ENCODE measurements at places on chromosomes 3 and 15.

- DNase-seq, result no peak
Measured at GRCh38 chr15:45921376-45921775, 286.5 kb downstream of the SQOR start.

DNA sequence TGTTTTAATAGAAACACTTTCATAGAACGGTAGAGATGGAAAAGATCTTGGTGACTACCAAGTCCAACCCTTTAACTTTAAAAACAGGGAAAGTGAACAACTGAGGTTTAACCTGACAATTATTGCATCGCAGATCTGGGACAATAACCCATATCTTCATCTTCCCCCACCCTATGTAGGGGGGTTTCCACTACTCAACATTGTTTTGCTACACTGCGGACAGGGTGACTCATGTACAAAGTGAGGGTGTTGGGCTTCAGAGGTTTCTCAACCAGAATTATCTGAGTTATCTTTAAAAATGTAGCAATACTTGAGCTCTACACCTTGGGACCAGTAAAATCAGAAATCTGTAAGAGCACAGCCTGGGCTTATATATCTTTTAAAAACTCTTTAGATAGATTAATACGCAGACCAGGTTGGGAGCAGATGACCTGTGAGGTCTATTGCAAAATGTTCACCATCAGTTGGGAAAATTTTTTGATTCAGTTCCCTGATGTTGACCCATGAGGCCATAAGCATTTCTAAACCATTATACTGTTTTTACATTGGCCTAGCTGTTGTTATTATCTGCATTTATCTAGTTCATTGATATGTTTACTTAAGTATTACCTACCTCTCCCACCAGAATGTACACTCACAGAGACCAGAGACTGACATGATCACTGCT is 103.6 kb upstream of the ICE2 start:
- peak; percentile 20 for DNase-seq

DNA sequence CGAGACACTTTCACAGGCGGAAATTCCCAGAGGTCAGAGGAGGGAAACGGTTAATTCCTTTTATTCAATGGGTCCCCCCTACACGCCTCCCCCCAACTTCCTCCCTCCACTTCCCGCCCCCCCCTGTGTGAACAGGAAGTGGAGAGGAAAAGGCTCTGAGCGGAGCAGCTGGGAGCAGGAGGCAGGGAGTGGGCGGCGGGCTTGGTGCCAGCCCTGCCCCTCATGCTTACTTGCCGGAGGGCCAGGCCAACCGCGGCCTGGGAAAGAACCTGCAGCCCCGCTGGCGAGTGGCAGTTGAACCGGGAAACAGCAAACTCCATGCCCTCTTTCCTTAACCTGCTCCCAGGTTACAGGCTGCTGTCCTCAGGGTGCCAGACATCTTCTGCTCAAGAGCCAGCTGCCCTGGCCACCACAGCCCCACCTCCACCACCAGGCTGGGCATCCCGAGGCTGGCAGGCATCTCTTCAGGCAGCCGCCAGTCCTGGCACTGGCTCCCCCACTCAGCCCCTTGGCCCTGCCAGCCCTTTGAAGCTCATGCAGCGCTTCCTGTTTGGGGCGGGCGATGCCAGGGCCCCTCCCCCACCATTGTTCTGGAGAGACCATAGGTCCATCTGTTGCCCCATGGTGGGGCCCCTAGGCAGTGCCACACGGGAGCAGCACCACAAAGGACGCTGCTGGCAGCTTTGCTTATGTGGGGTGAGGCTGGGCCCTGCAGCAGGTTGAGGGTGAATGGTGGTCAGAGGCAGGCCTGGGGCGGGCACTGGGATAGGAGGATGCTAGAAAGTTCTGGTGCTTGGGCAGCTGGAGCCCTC is 12.9 kb downstream of the VPS18 start:
- DNase-seq, result no peak

DNA sequence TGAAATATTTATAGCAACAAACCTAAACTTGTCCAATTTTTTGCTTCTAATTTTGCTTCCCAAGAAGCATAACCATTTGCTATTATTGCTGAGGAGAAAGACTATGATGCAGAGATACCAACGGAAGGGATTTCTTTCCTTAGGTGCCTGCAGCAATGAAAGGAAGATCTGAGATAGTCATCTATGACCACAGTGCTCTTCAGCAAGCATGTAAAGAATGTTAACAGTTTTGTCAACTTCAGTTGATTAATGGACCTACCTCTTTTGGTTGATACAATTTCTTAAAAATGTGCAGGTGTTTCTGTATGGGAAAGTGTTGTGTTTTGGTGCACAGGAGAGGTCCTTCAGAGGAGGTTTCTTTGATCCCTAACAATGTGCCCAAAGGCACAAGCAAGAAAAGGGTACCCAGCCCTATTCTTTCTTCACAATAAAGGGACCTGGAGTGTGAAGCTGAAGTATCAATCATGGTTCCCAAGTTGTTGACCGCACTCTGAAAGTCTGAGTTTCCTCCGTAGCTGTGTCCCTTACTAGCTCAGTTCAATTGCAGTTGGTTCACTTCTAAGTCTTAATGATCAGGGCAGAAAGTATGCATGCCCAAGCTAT is 307.7 kb upstream of the KCNH8 start:
- DNase-seq, result no peak

GRCh38 chr3:16504242-16504641 is 9.3 kb downstream of the RFTN1 start:
- DNase-seq, result no peak

DNA sequence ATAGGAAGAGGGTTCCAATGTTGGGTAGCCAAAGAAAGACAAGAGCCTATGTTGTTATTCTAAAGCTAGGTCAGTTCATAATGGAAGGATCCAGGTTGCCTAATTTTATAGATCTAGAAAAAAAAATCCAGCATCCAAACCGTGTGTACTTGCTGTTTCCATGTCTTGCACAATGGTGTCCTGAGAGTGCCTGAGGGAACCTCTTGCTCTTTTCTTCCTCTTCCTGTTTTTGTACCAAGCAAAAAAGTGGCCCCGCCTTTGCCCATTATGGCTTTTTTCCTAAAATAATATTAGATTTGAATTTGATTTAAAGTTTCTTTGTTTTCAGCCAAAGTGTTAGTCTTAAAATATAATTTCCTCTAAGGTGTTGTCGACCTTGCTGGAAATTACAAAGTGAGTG is 224.4 kb downstream of the RYR3 start:
- DNase-seq, result no peak

DNA sequence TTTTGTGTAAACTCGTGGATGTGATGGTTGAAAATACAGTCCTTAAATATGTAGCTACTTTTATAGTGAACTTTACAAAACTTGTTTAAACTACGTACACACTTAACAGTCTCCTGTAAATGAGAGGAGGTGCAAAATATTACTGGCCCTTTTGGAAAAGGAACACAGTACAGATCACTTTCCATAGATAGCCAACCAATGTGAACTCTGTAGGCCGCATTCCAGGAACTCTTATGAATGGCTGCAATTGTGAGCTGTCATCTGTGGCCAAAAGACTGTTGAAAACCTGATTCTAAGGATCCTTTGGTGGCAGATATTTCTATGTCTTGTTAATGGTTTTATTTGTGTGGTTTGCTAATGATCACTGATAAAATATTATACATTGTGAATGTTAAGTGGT is 6.2 kb downstream of the TSC22D2 start:
- no peak for DNase-seq

DNA sequence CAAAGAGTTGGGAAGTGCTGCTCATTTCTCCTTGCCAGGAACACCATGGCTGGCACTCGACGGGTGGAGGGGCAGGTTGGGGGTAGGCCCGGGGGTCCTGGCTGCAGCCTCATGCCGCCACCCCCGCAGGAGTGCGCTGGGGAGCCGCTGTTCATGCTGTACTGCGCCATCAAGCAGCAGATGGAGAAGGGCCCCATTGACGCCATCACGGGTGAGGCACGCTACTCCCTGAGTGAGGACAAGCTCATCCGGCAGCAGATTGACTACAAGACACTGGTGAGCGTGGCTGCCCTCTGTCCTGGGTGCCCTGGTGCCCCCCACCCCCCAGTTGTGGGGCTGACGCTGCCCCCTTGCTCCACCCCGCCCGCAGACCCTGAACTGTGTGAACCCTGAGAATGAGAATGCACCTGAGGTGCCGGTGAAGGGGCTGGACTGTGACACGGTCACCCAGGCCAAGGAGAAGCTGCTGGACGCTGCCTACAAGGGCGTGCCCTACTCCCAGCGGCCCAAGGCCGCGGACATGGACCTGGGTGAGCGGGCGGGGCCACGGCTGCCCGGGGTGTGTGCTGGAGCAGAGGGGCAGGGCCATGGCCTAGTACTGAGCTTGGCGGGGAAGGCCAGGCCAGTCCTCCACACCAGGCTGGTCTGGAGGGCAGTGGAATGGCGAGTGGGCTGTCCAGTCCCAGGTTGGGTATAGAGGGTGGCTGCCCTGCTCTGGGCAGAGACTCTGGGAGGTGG is 45.1 kb downstream of the PLXNA1 start:
- DNase-seq, result no peak

DNA sequence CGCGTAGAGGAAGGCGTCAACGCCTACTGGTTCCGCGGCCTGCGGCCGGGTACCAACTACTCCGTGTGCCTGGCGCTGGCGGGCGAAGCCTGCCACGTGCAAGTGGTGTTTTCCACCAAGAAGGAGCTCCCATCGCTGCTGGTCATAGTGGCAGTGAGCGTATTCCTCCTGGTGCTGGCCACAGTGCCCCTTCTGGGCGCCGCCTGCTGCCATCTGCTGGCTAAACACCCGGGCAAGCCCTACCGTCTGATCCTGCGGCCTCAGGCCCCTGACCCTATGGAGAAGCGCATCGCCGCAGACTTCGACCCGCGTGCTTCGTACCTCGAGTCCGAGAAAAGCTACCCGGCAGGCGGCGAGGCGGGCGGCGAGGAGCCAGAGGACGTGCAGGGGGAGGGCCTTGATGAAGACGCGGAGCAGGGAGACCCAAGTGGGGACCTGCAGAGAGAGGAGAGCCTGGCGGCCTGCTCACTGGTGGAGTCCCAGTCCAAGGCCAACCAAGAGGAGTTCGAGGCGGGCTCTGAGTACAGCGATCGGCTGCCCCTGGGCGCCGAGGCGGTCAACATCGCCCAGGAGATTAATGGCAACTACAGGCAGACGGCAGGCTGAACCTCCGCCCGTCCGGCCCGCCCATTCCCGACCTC is 4.1 kb downstream of the ISLR2 start:
- DNase-seq, result no peak

GRCh38 chr3:71057526-71057894 is 526.0 kb downstream of the FOXP1 start:
- no peak for DNase-seq

GRCh38 chr3:180073561-180073960 is 36.8 kb upstream of the PEX5L start:
- no peak for DNase-seq

DNA sequence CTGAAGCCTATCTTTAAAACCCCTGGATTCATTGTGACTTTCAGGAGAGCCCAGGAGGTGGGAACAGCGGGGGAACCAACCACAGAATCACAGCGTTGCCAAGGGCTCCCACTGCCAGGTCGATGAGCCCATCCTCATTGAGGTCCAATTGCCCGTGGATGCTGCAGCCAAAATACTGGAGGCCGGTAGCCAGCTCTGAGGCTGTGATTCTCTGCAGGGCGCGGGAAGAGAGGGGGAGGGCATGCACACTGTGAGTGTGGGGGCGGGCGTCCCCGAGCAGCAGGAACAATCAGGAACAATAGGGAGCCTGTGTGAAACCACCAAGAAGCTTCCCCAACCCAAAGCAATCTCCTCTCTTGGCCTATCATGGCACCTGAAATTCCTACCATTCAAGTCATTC is 53.4 kb downstream of the FEM1B start:
- no peak for DNase-seq
